Glutamatergic neuron (in vitro differentiated cells): ENCODE measurements at places on chromosomes 6 and 20.

GRCh38 chr20:58251348-58251978, 23.0 kb upstream of the ANKRD60 start:
- DNase-seq = no peak

DNA sequence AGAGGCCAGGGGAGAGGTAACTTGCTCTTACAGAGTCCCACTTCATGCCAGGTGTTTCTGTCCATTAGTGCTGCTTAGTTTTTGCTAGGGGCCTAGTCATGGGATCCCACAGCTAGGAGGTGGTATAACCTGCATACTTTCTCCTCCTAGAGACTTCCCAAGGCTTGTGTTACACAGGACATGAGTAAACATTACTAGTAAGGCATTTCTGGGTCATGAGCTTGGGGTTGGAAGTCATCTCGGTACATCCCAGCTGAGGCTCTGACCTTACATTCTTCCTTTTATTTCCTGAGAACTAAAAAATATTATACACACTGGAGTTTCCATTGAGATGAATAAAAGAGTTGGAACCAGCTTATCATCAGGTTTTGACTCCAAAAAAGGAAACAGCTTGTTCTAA, 20.9 kb upstream of the PNPLA1 start:
- DNase-seq = no peak

GRCh38 chr6:56815436-56815835, 139.5 kb upstream of the BEND6 start:
- DNase-seq = no peak

DNA sequence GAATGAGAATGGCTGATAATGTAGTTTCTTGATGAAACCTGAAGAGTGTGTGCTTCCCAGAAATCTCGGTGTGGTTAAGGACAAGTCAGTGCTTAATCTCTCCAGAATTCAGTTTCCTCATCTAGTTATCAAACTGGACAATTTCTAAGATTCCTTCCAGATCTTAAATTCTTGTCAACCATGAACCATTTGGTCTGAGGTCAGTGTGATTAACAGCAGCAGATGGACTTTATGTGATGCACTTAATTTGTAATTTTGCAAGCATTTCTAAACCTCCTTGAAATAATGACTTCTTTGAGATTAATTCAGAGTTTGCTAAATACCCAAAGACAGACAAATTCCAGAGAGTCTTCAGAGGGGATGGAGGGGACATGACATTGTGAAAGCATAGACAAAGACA, 160.3 kb downstream of the KIF16B start:
- DNase-seq = no peak

DNA sequence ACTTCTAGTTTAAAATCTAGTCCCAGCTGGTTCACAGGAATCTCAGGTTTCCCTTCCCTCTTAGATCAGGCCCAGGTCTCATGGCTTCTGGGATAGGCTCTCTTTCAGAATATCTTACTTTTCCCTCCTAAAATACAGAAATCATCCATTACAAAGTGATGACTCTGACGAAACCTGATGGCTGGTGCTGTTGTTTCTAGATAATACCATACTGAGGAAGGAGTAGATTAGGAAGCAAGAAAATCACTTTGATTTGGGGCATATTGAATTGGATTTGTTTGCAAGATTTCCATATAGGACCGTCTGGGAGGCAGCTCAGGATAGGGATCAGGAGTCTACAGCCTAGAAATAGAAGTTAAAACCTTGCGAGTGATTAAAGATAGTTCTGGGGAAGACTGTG, 3.6 kb downstream of the ZKSCAN3 start:
- DNase-seq = no peak

DNA sequence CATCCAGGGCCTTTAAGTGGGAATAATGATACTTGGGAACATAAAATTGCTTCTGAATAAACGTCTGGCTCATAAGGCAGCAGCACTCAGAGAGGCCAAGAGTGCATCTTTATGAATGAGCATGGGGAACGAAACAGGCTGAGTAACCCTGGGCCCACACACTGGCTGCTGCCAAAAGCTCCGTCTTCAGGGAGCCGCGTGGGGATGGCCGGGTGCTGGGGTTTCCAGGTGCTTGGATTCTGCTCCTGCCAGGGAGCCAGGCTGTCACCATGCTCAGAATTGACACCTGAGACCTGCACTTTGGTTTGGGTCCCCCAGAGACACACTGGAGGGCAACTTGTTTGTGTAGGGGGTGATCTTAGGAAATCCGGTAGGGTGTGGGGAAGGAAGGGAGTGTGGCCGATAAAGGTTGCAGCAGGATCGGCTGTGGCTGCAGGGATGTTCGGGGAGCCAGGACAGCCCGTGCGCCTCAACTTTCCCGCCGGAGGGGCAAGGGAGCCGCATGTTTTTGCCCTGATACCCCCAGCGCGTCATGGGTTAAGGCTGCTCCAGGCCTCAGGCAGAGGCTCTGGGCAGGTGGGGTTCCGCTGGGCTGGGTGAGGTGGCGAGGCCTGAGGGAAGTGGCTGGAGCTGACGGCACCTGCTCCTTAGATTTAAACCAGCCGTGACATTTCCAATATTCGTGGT, 101.8 kb downstream of the YTHDF1 start:
- DNase-seq = peak; percentile 12

DNA sequence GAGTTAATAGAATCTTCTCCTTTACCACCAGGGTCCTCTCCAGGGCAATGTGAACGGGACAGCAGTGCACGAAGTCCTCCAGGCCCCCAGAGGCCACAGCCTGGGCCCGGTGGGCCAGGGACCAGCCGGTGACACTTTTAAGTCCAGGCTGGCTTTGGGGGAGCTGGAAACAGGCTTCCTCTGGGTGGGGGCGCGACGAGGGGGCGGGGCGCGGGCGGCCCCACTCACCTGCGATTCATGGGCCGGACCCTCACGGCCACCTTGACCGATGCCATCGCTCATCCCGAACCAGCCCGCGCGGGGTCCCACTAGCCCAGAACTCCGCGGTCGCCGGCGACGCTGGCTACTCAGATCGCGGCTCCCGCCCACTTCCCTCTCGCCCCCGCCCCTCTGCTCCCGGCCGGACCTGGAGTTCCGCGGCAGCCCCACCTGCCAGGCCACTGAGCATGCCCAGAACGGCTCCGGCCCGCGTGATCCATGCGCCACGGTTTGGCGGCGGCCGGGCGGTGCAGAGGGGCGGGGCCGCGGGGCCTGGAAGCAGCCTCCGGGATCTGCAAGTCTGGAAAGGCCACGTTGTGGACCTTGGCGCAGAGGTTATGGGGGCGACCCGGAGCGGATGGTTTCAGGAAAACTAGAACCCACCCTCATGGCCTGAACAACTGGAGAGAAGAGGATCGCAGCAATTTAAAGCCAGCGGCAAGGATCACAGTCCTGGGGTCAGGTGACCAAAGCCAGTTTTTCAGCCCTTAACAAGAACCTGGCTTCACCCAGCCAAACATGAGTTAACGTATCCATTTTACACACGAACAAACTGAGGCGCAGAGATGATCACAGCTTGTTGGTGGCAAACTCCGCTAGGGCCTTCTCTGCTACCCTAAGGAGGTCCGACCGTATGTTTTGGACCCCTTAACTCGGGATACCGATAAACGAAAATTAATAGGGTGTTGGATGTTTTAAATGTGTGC, at the start of gene KIF16B:
Gene KIF16B, minus strand, starts transcription at position 448 of the 965 bp plus-strand sequence. Its CDS starts 173 bp downstream, at position 275.
- peak; percentile 97 for DNase-seq

GRCh38 chr6:119333707-119334295, 15.8 kb downstream of the MAN1A1 start:
- no peak for DNase-seq

GRCh38 chr20:31719644-31720485, 2.8 kb downstream of the BCL2L1 start:
- no peak for DNase-seq

- DNase-seq = peak; percentile 66
Measured at GRCh38 chr6:6002005-6002847, 4.5 kb downstream of the NRN1 start.

DNA sequence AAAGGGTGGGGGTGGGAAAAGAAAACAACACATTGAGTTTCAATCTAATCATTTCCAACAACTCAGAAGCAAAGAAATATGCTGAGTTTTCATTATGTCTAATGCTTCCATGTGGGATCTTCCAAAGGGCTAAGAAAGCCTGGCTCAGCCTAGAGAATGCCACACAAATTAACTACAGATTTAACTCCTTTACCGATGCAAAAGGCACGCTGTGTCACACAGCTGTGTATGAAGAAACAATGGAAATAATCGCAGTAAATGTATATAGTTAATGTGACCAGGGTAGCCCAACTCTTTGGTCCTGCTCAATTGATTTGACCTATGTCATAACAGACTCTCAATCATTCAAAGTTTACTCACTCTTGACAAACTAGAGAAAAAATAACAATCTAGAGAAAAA, 17.8 kb downstream of the B4GALT5 start:
- no peak for DNase-seq

- DNase-seq = peak; percentile 67
Measured at GRCh38 chr6:43172104-43173007, 1.3 kb downstream of the SRF start.

DNA sequence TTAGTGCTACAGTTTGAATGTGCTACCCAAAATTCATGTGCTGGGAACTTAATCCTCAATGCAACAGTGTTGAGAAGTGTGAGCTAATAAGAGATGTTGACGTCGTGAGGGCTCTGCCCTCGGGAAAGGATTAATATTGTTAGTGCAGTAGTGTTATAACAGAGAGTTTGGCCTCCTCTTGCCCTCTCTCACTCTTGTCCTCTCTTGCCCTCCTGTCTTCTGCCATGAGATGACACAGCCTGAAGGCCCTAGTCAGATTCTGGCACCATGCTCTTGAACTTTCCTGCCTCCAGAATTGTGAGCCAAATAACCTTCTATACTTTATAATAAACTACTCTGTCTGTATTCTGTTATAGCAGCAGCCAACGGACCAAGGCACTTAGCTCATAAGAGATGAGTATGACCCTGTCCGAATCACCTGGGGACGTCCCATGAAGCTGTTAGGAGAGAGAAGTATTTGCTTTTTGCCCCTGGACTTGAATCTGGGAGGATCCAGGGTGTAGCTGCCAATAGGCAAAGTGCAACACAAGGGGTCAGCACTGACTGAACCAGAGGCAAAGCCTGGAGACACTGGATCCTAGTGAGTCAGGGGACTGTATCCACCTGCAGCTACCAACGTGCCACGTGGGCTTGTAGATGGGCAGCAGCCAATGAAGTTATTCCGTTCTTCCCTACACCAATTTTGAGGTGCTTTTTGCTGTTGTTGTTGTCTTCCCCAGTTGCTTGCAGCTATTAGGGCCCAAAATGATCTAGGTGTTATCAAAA, 233.7 kb downstream of the THBS2 start:
- DNase-seq = no peak

DNA sequence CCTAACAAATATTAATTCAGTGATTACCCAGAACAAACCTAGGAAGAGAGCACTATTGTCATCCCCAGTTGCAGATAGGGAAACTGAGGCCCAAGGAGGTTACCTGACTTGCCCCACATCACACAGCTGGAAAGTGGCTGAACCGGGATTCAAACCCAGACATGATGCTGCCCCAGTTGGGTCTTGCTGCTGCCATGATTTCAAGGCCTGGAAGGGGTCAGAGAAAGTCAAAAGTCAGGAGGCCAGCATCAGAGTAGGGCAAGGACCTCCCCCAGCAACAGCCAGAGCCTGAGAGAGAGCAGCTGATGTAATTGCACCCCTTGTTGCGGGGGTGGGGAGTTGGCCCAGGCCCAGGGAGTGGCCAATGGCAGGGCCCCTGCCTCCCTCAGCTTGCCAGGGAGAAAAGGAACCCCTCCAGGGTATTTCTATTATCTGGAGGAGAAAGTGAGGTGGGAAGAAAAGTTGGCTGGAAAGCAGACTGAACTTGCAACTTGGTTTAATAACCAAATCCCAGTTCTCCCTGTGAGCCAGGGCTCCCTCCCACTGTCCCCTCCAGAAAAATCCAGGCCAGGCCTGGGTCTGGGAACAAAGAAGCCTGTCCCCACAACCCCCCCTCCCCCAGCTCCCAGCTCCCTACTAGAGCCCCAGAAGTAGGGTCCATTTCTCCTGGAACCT, 83.6 kb downstream of the MRPL14 start:
- DNase-seq = no peak

DNA sequence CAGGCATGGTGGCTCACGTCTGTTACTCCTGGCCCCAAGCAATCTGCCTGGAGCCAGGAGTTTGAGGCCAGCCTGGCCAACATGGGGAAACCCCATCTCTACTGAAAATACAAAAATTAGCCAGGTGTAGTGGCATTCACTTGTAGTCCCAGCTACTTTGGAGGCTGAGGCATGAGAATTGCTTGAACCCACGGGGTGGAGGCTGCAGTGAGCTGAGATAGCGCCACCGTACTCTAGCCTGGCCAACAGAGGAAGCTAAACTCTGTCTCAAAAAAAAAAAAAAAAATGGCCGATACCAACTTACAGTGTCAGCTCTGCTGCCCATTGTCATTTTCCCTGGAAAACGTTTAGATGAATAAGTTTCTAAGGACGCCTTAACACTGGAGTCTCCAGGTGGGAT, 489.9 kb downstream of the TFAP2A start:
- no peak for DNase-seq

DNA sequence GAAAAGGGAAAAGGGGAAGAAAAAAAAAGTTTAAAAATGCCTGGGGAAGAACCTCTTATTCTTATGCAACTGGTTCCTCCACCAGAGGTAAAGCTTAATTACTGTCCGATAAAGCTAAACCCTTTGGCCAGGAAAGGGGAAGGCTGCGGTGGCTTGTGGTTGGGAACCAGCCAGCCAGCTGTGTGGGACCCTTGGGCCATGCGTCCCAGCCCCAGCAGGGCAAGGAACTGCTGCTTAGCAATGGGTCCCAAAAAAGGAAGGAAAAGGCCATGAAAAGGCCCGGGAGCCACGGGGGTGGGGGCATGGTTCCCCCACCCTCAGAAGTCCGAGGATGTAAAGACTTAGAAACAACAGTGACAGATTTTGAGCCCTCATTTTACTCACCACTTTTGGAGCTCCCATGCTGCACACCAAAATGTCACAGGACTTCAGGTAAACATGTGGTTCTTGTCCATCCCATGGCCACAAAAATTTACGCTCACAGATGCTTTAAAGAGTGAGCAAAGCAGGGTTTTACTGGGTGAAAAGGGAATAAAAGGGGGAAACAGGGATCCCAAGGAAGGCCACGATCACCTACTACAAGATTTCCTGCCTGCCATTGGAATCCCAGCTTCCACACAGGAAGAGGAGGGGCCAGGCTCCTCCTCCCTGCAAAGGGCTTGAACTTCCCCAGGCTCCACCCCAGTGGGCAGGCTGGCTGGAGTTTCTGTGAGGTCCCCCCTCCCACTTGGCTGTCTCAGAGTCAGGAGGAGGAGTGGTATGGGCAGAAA, 1234.7 kb upstream of the GJE1 start:
- no peak for DNase-seq

DNA sequence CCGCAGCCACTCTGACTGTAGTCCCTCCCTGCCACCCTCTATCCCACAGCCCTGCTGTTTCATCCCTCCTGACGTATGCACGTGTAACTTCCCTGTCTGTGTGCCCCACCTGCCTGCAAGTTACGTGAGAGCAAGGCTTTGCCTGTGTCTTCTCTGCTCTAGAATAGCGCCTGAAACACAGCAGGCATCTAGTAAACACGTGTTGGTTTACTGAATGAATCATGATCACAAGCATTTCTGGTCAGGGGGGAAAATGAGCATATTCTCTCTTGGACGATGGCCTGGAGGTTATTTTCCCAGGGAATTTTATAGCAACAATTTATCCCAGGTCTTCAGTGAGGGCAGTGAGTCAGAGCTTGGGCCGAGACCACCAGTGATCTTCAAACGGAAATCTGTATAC, 38.3 kb downstream of the PSMG4 start:
- DNase-seq = peak; percentile 12
